ENCODE measurements at places on chromosomes 5 and 9.

GRCh38 chr5:146494656-146495055 lies 21.3 kb downstream of the GPR151 start:
- no peak for DNase-seq

DNA sequence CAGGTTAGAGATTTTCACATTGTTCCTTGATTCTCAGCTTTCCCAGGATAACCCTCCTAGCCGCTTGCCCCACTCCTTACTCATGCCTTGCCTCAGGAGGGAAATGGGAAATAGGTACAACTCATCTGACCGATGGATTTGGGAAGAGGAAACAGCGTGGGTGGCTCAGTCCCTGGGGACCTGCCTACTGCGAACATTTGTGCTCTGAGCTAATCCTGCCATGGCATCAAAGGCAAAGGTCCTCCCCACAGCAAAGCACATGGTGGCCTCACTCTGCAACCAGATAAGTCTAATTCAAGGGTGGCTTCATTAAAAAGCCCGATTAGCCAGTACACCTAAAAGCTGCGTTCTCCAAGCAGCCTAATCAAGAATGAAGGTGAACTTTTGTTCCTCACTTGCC lies 82.4 kb upstream of the ADRA1B start:
- no peak for DNase-seq

DNA sequence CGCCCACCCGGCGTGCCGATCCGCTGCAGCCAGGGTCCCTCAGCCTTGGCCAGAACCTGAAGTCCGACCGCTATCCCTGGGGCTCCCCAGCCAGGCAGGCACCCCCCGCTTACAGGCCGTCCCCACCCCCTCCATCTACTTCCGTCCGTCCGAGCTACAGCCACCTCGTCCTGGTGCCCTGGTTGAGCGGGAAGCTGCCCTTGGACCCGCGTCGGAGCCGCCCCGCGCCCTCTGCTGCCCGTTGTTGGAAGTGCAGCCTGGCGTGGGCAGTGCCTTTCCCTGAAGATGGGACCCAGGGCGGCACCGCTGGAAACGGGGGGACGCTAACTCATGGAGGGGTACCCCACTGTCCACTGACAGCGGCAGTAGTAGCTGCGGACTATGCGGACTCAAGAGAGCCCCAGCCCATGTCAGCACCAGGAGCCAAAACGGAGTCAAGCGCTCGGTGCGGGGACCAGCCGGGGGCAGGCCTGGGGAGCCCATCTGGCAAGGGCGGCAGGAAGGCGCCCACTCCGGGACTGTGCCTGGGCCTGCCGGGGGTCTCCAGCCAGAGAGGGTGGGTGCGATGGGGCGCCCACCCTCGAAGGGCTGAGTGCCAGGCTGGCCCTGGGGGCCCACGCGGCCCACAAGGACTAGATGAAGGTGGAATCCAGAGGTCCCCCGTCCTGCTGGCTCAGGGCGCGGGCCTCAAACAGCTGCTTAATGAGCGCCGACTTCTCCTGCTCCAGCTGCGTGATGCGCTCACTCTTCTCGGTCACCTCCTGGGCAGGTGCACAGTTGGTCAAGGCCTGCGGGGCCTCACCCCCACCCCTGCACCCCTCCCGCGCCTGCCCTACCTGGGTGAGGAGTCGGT lies 6.1 kb downstream of the SAPCD2 start:
- DNase-seq: peak; percentile 38

GRCh38 chr5:50717651-50718050 lies 51.2 kb downstream of the PARP8 start:
- no peak for DNase-seq

DNA sequence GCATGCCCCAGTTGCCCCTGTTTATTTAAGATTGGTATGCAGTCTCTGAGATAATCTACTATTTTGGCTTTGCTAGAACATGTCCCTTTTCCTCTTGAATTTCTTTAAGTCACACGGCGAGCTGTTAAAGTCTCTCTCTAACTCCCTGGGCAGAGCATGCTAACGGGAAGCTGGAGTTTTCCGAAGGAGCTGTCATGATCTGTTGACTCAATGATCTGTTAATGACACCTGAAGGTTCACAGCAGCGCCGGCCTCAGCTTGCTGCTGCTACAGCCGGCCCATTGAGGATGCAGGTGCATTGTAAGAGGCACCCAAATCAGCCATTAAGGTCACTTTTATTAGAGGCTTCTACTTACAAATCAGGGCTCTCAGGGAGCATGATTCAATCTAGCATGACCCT lies 1203.4 kb downstream of the MAT2B start:
- DNase-seq: no peak

GRCh38 chr9:121349009-121349408 lies 21.0 kb downstream of the STOM start:
- peak; percentile 34 for DNase-seq

DNA sequence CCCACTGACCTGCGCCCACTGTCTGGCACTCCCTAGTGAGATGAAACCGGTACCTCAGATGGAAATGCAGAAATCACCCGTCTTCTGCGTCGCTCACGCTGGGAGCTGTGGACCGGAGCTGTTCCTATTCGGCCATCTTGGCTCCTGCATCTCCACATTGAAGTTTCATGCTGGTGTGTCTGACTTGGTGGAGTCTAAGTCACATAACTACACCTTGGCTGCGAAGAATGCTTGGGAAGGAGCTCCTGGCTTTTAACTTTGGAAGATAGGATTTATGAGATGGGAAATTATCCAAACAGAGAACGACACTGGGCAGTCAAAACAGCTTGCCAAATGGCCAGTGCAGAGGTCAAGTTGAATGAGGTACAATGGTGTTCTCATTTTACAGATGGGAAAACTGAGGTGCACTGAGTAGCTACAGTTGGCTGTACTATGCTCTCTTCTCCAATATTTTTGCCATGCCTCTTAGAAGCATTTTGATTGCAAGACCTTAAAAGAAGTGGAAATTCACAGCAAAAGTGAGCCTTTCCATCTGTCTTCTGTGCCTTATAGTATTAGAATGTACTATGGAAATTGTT lies 36.7 kb downstream of the CCDC192 start:
- no peak for DNase-seq

DNA sequence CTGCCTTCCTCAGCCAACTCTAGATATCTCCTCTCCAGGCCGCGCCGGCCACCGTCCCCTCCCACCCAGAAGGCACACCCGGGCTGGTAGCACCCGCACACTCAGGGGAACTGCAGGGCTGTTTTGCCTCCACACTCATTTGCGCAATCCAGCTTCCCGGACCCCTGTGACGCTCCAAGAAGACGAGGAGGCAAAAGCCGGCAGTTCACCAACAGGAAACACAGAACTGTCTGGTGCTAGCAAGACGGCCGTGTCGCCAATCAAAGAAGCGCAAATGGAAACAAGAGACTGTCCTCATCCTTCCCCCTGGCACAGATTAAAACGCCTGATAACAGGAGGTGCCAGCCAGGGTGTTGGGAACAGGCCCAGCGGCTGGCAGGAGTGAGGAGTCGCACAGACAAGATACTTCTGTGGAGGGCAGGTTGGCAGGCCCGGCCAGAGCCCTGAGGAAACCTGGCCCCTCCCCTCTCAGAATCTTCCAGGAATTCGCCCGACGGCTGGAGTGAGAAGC lies 7.8 kb downstream of the AGPAT2 start:
- DNase-seq: no peak

GRCh38 chr5:97044052-97044451 lies 98.4 kb downstream of the LIX1 start:
- no peak for DNase-seq

GRCh38 chr9:36817160-36817834 lies 216.8 kb downstream of the PAX5 start:
- no peak for DNase-seq

- DNase-seq: peak; percentile 12
Observed at GRCh38 chr5:152072091-152072490, 147.4 kb upstream of the GLRA1 start.

GRCh38 chr9:32161720-32162119 lies 222.7 kb upstream of the ACO1 start:
- no peak for DNase-seq

GRCh38 chr9:94783102-94783682 lies 56.7 kb downstream of the AOPEP start:
- peak; percentile 89 for DNase-seq

DNA sequence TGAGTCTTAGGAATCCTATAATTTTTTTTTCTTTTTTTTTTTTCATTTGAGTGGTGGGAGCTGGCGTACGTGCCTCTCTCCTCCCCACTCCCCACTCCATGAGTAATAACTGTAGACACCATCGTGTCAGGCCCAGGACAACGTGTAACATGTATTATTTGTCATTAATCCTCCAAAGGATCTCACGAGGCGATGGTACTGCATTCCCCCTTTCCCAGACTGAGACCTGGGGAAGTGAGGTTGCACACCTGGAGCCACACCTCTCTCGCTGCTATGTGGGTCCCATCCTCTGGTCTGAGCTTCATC lies 6.1 kb upstream of the IER5L start:
- no peak for DNase-seq

GRCh38 chr9:7784472-7784871 lies 15.1 kb downstream of the DMAC1 start:
- no peak for DNase-seq

- no peak for DNase-seq
Observed at GRCh38 chr5:139676406-139676805, 28.3 kb downstream of the CXXC5 start.

DNA sequence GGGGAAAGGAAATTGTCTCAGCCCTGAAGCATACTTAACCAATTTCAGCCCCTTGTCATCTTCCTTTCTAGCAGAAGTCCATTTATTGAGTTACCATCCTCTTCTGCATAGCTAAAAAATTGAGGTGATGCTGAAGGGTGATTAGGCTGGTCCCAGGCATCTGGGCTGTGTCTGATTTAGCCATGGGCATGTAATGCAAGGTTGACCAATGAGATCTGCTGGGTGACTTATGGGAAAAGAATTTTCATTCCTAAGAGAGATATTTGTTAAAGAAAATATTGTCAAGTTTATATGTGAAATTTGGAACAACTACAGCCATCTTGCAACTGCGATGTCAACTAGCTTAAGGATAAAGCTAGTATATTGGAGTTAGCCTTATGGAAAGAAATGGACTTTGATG lies 5.1 kb downstream of the ITGA2 start:
- DNase-seq: no peak
